ENCODE measurements at places on chromosomes 1 and 21.

DNA sequence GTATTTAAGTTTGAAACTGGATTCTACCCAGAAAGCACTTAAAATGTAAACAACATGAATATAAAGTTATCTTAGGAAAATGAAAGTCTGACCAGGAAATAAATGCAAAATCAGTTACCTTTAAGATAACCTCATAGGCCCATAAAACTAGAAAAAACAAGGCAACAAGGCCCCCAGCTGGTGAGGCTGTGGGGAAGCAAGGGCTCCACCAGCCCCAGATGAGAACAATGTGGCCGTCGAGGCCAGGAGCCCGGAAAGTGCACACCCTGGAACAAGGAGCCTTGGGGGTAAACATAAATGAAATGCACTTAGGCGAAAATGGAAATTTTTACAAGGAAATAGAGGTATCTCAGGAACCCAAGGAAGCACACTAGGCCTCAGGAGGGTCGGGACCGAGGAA lies 37.9 kb upstream of the BMP8B start:
- no peak for DNase-seq

DNA sequence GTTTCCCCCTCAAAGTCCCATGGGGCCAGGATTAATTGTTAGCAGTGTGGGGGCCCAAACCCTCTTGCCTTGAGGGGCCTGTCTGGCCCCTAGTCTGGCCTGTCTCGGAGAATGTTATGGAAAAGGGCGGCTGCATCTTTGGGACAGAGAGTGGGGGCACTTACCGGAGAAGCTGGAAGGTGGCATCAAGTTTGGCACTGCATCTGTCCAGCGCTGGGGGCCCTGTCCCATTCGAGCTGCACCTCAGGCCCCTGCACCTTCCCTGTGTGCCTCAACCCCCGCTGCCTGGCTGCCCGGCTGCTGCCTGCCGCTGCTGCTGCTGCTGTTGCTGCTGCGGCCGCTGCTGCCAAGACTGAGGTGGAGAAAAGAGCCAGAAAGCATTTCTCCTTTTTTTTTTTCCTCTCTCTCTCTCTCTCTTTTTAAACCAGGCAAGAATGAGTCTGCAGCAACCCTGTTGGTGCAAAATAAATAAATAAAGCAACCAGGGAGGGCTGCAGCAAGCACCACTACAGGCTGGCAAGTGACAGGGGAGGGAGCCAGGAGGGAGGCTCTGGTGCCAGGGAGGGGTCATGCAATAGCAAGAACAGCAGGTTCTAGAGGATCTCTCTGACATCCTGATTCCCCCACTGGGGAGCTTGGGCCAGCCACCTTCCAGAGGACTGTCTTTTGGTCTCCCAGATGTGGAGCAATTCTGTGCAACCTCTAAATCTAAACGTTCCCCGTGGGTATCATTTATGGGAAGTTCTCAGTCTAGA lies at the start of gene LINGO4:
LINGO4 (minus strand) TSS at position 354 of the 755 bp plus-strand sequence. CDS start 2,715 bp downstream, outside the sequence.
- no peak for DNase-seq

DNA sequence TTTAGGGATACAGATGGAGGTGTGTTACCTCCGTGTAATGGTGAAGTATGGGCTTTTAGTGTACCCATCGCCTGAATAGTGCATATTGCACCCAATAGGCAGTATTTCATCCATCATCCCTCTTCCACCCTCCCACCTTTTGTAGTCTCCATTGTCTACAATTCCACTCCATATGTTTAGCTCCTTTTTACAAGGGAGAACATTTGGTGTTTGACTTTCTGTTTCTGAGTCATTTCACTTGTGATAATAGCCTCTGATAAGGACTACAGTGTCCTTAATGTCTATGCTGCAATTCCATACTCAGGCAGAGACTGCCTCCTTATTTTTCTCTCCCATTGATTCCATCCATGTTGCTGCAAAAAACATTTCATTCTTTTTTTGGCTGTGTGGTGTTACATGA lies 48.7 kb downstream of the OVGP1 start:
- DNase-seq = no peak

GRCh38 chr1:204455063-204455830 lies 39.4 kb downstream of the PIK3C2B start:
- DNase-seq = no peak

DNA sequence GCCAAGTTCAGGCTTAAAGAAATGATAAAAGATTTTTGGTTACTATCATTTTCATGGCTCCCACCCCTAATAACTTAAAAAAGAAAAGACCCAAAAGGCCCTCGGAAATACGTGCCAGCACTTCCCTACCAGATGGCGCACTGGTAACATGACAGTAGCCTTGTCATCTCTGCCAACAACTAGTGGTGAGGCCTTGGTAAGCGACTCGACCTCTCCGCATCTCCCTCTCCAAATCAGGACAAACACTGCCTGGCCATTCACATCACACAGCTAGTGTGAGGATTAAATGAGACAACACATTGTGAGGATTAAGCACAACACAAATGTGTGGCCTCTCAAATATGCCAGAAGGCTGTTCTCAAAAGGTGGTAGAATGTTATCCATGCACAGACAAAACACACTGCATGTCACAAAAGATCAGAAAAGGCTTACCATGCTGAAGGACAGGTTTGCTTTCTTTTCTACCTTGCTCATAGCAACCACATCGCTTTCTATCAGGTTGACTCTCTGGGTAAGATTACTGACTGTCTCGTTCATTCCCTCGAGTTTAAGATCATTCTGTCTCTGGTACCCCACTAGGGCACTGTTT lies 16.4 kb downstream of the TEX38 start:
- no peak for DNase-seq

DNA sequence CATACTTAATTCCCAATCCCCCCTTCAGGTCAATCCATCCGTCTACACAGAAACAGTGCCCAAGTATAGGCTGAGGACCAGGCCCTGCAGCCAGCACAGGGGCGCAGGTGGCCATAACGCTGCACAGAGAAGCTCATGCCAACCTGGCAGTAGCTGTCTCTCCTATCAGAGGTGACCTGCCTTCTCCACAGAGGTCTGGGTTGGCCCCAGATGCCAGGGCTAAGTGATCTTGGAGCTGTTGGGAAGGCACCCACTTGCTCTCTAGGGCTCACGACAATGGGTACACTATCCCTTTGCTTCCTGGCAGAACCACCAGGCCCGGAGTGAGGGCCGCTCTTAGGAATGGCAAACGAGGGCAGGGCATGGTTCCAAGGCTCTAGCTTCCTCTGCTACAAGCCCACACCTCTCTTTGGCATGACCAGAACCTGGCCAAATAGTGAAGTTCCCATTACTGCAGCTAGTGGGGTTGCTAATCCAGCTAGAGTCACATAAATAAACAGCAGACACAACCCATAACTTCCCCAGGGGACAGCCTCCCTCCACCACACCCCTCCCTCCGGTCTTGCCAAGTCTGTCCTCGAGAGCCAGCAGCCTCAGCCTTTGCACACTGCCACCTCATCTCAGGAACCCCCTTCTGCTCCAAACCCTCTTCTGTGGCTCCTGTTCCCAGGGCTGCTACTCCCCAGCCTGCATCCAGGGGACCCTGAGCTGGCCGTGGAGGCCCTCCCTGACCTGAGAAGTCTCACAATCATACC lies 113.0 kb downstream of the GLIS1 start:
- DNase-seq = no peak

GRCh38 chr1:94832931-94833585 lies 12.9 kb downstream of the SLC44A3 start:
- DNase-seq = no peak

DNA sequence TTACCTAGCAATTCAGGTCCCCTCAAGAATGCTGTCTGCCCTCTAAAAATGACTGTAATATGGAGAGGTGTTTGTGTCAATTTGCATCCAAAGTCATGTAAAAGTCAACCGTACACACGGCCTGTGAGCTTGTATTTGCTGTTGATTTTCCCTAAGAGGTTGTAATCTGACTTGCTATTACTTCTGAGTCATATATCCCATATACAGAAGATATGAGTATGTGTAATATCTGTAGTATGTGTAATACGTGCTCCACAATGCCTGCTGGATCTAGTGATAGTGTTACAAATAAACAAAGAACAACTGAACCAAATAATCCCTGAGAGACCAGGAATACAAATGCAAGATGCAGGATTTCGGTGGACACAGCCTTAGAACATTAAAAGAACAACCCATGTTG lies 1.4 kb upstream of the KCNJ6 start:
- DNase-seq = no peak

DNA sequence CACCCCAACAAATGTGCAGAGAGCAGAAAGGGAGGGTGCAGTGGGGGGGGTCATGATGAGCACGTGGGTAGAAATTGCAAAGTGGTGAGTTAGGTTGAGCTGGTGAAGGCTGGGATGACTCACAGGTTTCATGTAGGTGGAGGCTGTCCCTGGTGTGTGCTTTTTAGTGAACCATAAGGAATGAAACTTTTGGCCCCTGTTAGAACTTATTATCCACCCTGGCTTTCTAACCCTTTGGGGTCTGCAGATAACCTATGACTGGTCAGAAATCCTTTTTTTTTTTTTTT lies 46.9 kb downstream of the DOP1B start:
- no peak for DNase-seq

- no peak for DNase-seq
Observed at GRCh38 chr21:45622416-45623097, 21.0 kb upstream of the PCBP3 start.

GRCh38 chr1:211781260-211781659 lies 49.3 kb downstream of the LPGAT1 start:
- no peak for DNase-seq

GRCh38 chr1:117029685-117030084 lies 28.1 kb downstream of the CD101 start:
- no peak for DNase-seq

DNA sequence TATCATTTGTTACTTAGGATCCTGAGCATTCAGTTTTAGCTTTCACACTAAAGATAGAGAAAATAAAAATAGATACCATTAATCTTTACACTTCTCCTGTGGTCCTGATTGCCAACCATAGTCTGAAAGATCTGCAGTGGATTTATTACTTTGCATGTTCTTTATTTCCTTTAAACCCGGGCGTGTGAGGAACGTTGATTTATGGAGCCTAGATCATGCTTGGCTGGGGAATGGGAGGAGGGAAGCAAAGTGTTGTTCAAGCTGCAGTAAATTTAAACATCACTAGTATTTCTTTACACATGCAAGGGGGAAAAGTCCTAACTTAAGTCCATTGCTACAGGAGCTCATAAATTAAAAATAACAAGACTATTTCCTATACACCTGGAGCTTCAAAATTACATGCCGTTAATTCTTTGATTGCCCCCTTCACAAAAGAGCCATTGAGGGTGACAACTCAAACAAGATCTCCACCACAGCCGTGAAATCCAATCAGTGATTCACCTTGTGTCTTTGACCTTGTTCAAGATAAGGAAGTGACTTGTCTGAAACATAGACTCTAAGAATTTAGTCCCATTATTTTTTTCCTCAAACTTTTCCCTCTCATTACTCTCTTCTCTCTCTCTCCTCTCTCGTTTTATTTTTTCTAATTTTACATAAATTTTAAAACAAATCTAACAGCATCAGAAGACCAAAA lies 282.7 kb downstream of the KIF26B start:
- DNase-seq = no peak

- no peak for DNase-seq
Observed at GRCh38 chr1:89692601-89693521, 59.9 kb downstream of the LRRC8C start.

DNA sequence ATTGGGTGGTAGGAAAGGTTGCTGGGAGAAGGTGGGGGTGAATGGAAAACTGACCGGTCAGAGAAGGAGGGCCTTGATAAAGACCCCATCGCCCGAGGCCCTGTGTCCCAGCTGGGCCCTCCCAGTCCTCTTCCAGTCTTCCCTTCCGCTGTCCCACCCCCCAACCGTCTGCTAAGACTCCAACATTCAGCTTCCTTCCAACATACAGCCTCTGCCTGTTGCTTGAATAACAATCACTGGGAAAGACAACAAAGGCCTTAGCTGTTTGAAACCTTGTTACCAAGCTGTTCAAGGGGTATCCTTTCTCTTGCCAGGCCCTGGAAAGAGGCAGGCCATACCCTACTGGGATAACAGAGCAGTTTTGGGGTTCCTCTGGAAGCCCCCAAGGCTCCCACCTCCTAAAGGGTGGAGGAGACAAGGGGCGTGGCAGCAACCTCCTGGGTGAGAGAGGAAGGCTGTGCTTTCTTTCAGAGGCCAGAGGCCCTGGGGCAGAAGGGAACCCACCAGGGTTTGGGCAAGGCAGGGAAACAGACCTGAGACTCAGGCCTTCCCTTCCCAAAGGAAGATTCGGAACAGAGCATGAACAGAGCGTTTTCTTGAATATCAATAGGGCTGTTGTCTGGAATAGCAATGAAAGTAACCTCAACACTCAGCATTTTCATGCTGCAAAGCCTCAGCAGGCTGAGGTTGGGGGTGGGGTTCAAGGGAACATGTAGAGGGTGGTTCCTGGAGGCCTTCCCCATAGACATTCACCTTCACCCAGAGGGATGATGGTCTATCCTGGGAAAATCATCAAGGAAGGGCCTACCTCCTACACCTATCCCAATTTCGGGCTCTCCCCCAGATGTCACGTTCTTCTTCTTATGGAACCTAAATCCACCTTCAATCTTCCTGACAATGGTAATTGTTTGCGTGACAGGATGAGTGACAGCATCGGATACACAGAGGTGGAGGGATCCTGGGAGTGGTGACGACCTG lies 4.1 kb downstream of the ETNK2 start:
- DNase-seq = no peak

DNA sequence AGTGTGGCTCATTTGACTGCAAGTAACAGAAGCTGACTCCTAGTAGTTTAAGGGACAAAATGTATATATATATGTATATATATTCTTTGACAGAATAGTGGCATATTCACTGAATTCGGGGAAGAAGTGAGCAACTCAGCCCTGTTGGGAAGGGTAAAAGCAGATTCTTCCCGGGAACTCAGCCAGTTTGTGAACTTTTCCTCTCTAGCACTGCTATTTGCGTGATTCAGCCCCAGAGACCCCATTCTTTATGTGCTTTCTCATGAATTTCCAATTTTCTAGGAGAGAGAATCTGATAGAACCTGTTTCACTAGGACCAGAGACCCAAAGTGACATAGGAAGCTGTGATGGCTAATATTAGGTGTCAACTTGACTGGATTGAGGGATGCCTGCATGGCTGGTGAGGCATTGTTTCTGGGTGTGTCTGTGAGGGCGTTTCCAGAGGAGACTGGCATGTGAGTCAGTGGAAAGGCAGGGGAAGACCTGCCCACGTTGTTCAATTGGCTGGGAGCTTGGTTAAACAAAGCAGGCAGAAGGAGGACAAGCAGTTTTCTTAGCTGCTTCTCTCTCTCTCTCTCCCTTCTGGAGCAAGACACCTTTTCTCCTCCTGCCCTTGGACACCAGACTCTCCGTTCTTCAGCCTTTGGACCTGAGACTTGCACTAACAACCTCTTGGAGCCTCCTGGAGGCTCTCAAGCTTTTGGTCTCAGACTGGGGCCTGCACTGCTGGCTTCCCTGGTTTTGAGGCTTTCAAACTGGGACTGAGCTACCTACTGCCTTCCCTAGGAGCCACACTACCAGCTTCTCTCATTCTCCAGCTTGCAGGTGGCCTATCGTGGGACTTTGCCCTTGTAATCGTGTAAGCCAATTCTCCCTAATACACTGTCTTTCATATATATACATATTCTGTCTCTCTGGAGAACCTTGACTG lies 93.4 kb upstream of the KCNK1 start:
- no peak for DNase-seq

DNA sequence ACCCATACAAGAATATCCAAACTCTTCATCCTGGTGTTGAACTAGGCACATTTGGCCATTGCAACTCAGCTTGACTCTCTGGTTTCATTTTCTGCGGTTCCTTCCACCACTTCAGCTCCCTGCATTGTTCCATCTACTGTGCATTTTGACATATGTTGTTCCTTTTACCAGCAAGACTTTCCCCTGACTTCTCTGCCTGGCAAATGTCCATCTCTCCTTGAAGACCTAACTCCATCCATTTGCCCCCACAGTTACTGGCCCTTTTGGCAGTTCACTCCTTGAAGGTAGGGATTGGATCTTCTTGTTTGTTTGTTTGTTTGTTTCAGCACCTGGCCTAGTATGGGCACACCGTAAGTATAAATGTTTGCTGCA lies 8.7 kb downstream of the PADI2 start:
- DNase-seq = no peak

- no peak for DNase-seq
Observed at GRCh38 chr1:119079881-119080280, 60.6 kb downstream of the WARS2 start.

All from stimulated activated naive CD4-positive, alpha-beta T cell (primary cell).